CD4-positive, alpha-beta T cell treated with Interleukin-6 at 100 ng/mL for 8 hours (primary cell): ENCODE measurements at places on chromosomes 7 and 10.

GRCh38 chr7:143505838-143506237 is 28.2 kb downstream of the TAS2R41 start:
- no peak for DNase-seq

DNA sequence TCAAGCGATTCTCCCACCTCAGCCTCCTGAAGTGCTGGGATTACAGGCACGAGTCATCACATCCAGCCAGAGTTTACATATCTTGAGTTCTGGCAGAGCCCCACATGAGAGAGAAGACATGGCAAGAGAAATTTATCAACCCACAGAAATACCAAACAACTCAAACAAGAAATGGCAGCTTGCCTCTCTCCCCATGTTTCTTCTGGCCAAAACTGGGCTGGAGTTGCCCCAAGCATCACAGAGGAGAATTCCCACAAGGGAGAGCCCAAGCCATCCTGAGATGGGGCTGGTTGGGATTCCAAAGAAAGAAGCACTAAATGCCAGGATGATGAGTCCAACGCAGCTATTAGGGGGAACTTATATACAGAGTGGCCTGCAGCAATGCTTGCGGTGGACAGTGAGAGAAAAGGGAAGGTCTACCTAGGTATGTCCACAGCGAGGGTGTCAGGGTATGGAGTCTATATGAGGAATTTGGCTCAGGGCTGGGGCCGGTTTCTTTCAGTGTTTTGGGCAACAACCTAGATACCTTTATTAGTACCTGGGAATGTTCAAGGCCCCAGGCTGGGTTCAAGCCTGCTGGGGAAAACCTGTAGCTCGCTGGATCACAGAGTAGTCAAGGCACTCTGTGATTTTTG is 14.5 kb upstream of the PAX4 start:
- no peak for DNase-seq

- DNase-seq: no peak
Measured at GRCh38 chr10:124989526-124989925, 47.6 kb downstream of the ZRANB1 start.

GRCh38 chr7:41002741-41003610 is 699.9 kb downstream of the INHBA start:
- DNase-seq: no peak

DNA sequence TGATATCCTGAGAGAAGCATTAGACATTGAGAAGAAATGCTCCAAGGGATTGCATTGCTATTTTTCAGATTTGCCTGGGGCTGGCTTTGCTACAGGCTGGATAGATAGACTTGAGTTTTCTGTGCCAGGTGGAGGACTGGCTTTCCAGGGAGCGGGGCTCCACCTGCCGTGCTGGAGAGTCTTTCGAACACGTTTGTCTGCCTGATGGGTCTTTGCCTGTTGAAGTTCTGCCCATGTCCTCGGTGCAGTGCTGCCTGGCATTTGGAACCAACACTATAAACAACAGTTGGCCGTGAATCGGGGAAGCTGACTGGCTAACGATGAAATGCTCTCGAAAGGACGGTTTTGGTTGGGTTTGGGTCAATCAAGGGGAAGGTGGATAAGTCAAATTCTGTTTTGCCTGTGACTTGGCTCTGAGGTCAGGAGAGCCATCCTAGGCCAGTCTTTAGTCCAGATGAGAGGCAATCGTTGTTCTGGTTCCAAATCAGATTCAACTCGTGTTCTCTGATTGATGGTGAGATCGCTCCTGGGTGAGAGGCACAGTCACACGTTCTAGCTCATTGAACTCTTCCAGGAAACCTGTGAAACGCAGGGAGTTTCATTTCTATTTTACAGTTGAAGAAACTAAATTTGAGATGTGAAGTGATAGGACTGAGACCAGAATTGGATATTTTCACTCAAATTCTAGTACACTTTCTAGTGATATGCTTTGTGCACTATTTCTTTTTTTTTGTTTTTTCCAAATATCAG is 599.0 kb downstream of the TYW1 start:
- no peak for DNase-seq

- DNase-seq: no peak
Measured at GRCh38 chr7:55966851-55967250, 2.5 kb downstream of the NIPSNAP2 start.
